Fibroblast of skin of right biceps (primary cell): ENCODE measurements at places on chromosomes 6 and 20.

DNA sequence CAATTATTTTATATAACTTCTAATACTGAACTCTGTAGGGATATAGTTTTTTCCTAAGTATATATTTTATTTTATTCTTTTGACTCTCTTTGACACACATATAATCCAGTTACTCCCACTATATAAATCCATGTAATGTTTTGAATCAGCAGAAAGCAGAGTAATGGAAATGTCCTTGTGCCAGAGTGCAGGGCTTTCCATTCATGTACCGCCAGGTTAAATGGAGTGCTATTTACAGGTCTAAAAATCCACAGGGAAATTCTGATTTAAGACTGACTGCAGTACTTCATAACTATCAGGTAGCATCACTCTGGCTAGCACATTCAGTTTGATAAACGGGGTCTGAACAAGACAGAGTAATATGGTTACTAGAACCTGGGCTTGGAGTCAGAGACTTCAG lies 626.8 kb downstream of the COL12A1 start:
- DNase-seq: no peak

DNA sequence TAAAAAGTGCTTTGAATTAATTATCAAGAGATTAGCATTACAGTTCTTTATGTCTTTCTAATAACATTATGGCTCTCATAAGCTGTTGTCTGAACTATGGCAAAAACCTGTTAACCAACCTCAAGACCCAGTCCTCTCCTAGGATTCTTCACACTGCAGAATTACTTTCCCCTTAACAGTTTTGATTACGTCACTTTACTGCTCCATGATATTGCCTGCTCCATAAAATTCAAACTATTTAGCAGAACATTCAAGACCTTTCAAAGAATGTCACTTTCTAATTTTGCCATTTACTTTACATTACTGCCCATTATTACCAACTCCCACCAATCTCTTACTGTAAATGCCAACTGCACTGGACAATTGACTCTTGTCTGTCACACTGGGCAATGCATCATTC lies 843.5 kb downstream of the PHF3 start:
- DNase-seq: no peak

DNA sequence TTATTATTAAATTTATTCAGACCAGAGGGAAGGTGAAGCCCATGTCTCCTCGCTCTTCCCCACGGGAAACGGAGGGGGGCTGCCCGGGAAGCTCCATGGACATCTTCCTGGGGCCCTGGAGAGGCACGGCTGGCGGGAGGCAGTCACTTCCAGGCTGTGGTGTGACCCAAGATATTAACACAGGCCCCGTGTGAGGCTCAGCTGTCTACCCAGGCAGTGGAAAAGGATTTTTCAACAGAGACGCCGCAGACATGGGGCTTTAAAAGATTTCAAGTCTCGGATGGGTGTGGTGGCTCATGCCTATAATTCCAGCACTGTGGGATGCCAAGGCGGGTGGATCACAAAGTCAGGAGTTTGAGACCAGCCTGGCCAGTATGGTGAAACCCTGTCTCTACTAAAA lies 117.9 kb downstream of the ERMARD start:
- DNase-seq: no peak

DNA sequence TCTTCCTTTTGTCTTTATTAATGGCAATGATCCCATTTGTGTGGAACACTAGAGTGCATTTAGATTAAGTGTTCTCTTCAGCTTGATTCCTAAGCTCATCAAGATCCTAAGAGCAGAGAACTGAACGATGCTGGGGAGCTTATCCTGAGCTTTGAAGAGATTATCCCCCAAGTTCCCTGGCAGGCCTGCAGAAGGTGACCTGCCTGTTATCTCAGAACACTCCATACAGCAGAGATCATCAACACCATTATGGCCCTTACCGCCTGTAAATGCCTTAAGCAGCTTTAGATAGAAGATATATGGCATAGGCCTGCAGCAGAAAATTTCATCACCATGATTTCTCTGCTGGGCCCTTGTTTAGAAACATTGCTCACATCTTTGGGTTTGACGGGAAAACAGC lies 779.9 kb upstream of the MAP3K7 start:
- no peak for DNase-seq

DNA sequence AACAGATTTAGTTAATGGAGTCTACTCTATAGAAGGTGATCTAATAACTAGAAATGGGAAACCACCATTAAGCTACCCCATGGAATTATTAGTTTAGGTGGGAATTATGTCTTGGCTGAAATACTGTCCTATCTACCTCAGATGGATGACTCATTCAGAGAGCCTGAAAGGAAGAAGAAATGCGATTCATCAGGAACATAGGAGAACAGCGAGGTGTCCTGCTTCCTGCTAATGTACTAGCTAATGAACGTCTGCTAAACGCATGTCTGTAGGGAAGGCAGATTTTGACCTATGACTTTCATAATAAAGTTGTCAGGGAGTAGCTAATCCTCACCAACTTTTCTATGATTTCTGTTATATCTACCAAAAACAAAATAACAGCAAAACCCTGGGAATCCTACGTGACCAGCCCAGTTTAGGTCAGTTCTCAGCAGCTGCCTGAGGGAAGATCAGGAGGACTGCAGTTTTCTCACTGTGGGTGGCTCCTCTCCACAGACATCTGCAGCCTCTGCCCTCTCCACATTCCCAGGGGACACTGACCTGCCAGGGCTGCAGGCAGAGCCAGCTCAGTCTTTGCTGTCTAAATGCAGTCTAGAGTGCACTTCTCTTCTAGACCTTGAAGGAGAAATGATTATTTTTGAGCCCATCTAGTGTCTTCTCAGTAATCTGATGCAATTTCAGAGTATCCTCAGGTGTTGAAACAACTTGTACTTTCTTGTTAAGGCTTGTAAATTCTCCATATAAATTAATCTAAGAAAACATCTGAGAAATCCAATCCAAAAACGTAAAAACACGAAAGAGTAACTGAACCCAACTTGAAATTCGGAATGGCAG lies 18.1 kb upstream of the SFT2D1 start:
- no peak for DNase-seq

DNA sequence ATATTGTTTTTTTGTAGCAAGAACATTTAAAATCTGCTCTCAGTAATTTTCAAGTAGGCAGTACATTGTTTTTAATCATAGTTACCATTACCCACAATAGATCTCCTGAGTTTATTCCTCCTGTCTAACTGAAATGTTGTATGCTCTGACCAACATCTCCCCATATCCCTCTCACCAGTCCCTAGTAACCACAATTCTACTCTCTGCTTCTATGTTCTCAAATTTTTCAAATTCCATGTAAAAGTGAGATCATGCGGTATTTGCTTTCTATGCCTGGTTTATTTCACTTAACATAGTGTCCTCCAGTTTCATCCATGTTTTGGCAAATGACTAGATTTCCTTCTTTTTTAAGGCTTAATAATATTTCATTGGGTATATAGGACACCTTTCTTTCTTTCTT lies 300.5 kb downstream of the KCNQ5 start:
- DNase-seq: peak; percentile 34

- DNase-seq: no peak
These were observed 137.3 kb upstream of the TOP1 start for GRCh38 chr20:40891351-40891750.

- peak; percentile 53 for DNase-seq
These were observed 85.0 kb downstream of the LIN28B start for GRCh38 chr6:105041880-105042279.

GRCh38 chr6:155887421-155887820 lies 431.8 kb upstream of the NOX3 start:
- DNase-seq: no peak

GRCh38 chr6:159686703-159687102 lies 6.3 kb downstream of the SOD2 start:
- no peak for DNase-seq

- DNase-seq: peak; percentile 83
These were observed 6.3 kb upstream of the GTF3C6 start for GRCh38 chr6:110951986-110952794.

GRCh38 chr6:159988983-159989454 lies 20.1 kb downstream of the IGF2R start:
- DNase-seq: peak; percentile 56

GRCh38 chr6:2229742-2230141 lies 15.7 kb downstream of the GMDS start:
- no peak for DNase-seq

DNA sequence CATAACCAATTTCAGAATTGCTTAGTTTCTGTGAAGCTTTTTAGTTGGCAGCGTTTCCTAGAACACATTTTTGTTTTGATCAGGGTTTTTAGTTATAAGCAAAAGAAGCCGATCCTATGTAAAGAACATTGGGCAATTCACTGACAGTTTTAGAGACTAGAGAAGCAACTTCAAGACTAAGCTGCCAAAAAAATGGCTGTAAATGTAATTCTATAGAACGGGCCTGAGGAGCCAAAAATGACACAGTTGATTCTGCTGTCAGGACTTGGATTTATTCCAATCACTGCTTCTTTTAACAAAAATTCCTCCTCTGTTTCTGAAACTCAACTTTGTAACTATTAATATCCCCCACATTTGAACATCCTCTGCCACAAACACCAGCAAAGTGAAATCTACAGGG lies 236.0 kb upstream of the EYS start:
- DNase-seq: peak; percentile 2

GRCh38 chr6:18359237-18359885 lies 27.8 kb upstream of the RNF144B start:
- no peak for DNase-seq

- no peak for DNase-seq
These were observed 3.1 kb downstream of the F13A1 start for GRCh38 chr6:6317386-6317785.

DNA sequence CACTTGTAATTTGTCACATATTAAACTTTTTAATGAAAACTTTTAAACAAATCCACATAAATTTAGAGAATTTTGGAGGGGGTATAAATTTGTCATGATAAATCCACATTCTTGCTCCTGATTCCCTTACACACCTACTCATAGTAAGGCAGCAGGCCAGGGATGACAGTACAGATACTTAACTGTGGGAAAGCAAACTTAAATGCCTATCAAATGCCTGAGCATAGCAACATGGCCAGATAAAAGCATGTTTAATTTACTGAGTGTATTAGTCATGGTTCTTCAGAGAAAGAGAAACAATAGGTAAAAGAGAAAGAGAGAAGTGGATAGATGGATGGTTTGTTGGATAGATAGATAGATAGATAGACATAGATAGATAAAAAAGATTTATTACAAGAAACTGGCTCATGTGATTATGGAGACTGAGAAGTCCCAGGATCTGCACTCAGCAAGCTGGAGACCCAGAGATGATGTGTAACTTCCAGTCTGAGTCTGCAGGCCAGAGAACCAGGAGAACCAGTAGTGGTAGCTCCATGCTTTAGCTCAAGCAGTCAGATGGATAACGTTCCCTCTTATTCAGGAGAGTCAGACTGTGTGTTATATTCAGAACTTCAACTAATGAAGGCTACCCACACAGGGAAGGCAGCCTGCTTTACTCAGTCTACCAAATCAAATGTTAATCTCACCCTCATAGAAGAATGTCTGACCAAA lies 15.9 kb upstream of the ADGRF1 start:
- peak; percentile 19 for DNase-seq

DNA sequence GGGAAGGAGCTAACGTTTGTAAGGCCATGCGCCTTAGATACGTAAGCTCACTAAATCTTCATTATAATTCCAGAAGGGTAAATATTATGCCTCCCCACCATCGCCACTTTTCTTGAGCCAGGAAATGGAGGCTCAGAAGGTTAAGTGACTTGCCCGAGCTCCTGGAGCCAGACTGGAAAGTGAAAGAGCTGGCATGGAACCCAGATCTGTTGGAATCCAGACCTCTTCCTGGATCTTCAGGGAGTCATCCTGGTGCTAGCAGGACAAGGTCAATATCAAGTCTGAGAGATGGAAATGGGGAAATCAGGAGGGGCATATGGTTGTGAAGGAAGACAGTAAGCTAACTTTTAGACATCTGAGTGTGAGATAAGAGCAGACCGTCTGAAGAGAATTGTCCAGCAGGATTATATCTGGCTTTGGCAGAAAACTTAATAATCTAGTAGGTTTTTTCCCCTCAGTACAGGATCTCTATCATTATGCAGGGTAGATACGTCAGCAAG lies 6.2 kb downstream of the TMEM200A start:
- DNase-seq: no peak

DNA sequence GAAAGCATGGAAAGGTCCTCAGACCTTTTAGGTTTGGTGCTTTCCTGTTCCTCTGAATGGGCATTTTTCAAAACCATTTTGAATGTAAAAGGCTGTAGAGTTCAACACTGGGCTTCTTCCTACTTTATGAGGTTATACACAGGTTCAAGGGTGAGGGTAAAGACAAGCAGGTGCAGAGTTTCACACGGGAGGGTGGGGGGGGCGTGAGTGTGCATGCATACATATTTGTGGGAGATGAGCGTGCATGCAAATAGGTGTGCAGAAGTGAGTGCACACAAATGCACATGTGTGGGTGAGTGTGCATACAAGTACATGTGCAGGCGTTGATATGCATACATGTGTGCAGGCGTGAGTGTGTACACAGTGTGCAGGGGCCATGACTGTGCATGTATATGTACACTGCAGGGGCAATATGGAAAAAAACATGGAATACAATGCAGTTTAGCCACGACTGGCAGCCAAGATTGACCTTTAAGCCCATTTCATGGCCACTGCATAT lies 183.1 kb downstream of the GMPR start:
- no peak for DNase-seq

GRCh38 chr20:51447097-51447764 lies 95.3 kb downstream of the NFATC2 start:
- peak; percentile 99 for DNase-seq

- DNase-seq: no peak
These were observed 19.5 kb downstream of the GCM2 start for GRCh38 chr6:10862361-10862760.

DNA sequence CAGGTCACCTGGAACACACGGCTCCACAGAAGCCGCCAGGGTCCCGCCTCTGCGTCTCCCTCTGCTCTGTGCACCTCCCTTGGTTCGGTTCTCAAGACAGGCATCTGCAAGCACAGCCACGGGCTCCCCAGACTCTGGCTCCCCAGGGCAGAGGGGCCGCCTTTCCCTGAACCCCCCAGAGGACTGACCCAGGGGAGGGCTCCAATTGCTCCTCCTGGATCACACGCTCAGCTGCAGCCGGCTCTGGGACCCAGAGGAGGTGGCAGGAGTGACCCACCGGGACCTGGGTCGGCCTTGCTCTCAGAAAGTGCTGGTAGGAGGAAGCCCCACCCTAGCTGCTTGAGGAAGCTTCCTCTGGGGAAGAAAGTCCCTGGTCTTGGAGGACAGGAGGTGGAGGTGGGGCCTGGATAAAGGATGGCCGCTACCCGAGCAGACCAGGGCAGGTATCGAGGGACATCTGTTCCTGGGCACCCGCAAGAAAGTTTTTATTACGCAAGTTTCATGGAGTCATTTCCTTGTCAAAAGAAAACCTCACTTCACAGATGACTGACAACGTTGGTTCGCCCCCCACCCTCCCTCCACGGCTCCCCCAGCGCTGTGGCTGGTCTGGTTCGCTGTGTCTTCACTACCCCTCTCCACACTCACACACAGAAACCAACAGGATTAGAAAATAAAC lies 103.9 kb upstream of the AFDN start:
- no peak for DNase-seq

DNA sequence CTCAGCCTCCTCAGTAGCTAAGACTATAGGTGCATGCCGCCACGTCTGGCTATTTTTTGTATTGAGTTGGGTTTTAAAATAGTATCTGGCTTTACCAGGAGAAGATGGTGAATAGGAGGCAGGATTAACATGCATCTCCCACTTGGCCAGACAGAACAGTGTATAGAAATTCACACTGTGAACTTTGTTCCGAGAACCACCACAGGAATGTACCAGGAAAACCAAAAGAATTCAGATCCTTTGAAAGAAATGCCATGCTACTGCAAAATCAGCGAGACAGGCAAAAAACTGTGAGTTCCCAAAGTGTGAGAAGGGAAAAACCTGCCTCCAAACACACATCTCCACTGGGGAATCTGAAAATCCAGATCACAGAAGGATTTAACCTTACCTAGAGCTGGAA lies 327.6 kb downstream of the NKAIN2 start:
- peak; percentile 46 for DNase-seq

- no peak for DNase-seq
These were observed 230.8 kb downstream of the BCAS1 start for GRCh38 chr20:53839423-53840176.
